ENCODE measurements at places on chromosomes 7 and 10.

DNA sequence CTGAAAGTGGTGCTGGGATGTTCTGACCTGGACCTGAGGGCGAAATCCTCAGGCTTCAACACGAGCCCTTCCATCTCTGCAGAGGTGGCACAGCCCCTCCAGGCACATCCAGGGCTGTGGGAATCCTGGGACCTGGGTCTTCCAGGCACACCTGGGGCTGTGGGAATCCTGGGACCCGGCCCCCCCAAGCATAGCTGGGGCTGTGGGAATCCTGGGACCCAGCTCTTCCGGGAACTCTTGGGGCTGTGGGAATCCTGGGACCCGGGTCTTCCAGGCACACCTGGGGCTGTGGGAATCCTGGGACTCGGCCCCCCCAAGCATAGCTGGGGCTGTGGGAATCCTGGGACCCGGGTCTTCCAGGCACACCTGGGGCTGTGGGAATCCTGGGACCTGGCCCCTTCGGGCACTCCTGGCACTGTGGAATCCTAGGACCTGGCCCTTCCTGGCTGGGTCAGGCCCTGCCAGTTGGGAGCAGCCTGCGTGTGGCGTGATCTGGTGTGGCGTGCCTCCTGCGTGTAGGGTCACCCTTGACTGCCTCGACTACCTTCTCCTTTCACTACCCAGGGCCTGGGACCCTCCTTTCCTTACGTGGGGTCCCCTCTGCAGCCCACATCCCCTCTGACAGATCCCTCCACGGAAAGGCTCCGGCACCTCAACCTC, 124.0 kb downstream of the WDR37 start:
- DNase-seq, result no peak

- DNase-seq, result no peak
Observed at GRCh38 chr10:93463723-93464476, 18.2 kb downstream of the MYOF start.

GRCh38 chr10:47169581-47169980, 130.4 kb upstream of the GDF10 start:
- DNase-seq, result no peak

GRCh38 chr7:13036256-13036780, 348.9 kb downstream of the ARL4A start:
- DNase-seq, result no peak

DNA sequence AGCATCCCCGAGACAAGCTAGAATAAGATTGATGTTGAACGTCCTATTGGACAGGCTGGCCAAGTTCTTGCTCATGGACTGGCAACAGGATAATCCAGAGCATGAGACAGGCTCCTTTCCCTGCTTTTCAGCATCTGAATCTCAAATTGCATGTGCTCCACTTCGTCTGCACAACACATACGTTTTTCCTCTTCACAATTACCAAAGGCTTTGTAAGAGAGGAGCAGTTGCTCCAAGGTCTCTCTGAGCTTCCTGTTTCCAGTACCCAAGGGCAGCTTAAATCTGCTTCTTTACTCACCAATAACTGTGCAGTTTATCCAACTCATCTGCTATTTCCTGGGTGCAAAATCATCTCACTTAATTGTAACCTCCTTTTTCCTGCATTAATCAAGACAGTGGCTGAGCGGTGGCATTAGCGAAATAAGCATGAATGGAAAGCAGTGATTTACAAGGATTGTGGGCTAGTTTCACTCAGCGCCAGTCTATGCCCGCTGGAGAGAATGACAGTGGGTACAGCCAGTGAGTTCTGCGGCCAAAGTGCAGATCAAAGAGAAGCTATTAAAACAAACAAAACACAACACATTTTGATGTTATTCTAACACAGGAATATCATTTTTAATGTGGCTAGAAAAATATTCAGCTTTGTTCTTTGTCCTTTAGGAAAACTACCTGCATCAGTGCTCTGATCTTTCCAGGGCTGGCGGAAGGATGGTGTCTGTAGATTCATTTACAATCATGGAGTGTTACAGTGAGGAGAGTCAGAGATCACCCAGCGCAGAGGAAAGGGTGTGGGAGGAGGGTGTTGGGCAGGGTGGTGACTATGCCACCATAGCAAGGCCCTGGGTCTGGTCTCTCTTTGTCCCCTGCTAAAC, 79.8 kb downstream of the CHN2 start:
- DNase-seq, result no peak

DNA sequence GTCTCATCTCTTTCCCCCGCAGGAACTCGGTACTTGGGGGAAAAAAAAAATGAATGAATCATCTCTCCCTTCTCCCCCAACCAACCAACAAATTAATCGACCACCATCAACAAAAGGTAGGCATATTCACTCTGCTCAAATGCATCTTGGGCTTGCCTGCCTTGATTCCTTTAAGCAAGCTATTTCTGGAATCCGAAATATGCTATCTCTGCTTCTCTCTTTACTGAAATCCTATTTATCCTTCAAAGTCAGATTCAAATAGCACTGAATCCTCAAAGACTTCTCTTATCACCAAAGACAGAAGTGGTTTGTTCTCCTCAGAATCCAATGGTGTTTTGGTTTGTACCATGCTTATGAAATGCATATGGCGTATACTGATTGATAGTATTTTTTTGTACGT, 49.6 kb upstream of the TPK1 start:
- no peak for DNase-seq

DNA sequence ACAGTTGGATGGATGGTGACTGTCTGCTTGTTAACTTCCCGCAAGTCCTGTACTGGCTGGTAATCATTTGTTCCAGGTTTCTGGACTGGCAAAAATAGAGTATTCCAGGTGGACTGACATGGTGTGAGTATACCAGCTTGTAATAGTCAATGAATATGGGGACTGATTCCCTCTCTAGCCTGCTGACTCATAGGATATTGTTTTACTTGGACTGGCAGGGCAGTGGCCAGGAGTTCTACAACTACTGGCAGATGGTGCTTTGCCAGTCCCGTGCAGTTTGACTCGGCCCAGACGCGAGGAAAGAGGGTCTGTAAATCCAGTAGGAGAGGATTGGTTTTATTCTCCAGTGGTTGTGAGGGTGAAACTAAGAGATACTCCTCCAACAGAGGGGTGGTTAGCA, 78.0 kb downstream of the PRR15 start:
- DNase-seq, result no peak

- no peak for DNase-seq
Observed at GRCh38 chr7:96090756-96091155, 231.1 kb downstream of the SLC25A13 start.

GRCh38 chr10:88830643-88831268, 20.9 kb downstream of the ANKRD22 start:
- no peak for DNase-seq

DNA sequence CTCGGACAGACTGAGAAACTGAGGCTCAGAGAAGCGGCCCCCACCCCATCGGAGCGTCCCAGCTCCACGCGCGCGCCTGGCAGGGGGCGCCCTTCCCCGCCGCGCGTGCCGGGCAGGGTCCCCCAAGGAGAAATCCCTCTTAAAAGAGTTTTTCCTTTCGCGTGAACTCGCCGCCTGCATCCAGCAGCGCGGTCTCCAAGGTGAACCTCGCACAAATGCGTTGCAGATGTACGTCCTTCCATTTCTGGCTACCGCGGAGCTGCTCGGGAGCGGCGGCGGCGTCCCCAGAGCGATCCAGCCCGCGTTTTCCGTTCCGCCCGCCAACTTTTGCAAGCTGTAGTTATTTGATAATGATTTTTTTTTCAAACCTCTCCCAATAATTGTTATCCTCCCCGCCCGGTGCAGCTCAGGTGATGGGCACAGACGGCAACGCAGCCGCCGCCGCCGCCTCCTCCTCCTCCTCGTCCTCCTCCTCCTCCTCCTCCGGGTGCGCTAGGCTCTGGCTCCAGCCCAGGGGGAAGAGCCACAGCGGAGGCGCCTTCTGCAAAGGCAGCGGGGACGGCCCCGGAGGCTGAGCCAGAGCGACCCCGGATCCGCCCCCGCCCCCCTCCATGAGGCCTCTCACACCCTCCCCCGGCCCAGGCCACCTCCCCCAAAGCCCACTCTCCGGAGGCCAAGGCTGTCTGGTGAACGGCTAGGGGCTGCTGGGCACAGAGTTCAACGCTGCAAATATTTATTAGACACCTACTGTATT, 74.0 kb upstream of the CUX1 start:
- DNase-seq, result peak; percentile 23

- no peak for DNase-seq
Observed at GRCh38 chr7:1961701-1962276, 271.0 kb downstream of the MAD1L1 start.

DNA sequence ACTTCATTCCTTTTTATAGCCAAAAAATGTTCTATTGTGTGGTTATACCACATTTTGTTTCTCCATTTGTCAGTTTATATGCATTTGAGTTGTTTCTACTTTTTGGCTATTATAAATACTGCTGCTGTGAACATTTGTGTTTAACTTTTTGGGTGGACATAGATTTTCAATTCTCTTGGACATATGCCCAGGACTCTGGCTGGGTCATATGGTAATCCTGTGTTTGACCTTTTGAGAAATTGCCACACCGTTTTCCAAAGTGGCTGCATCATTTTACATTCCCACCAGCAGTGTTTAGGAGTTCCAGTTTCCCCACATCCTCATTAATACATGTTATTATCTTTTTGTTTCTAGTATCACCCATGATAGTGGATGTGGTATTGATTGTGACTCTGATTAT, 39.4 kb downstream of the CSGALNACT2 start:
- DNase-seq, result no peak

- no peak for DNase-seq
Observed at GRCh38 chr10:124465777-124466488, 4.3 kb downstream of the LHPP start.

DNA sequence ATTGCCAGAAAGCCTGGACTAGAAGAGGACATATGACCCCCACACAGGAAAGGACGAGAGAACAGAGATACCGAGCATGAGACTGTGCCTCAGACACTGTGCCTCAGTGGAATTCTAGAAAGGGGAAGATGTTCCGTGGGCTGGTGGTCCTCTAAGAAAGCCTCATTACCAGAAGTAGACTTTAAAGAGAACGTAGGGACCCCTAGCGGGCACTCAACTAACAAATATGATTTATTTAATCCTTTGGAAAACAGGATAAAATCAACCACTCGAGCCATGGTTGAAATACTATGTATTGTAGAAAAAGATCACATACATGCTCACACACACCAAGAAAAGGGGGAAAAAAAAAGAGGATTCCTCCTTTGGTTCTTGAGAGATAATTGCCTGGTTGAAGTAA, 701.2 kb upstream of the SORCS1 start:
- no peak for DNase-seq

- no peak for DNase-seq
Observed at GRCh38 chr7:139576179-139576973, 52.9 kb downstream of the CLEC2L start.

DNA sequence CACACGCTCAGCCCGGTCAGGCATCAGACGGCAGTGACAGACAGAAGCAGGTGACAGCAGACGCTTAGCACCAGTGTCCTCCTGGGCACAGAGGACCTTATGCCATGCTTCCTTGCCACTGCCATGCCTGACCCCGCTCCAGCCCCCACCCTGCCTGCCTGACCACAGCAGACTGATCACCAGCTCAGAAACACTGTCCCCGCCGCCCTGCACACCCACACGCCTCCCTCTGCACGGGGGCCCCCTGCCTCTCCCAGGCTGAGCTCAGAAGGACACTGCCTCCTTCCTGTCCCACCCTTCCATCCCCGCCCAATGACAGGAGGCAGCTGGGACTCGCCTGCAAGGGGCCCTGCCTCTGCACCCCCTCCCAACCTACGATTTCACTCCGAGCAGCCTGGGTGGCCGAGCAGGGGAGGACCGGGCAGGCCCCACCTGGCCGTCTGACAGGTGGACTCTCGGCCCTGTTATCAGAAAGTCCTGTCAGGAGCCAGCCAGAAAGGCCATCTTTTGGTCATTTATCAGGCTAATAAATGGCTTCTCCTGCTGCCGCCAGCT, 183.4 kb downstream of the ELFN1 start:
- no peak for DNase-seq

GRCh38 chr10:525565-526315, 163.7 kb downstream of the DIP2C start:
- no peak for DNase-seq

DNA sequence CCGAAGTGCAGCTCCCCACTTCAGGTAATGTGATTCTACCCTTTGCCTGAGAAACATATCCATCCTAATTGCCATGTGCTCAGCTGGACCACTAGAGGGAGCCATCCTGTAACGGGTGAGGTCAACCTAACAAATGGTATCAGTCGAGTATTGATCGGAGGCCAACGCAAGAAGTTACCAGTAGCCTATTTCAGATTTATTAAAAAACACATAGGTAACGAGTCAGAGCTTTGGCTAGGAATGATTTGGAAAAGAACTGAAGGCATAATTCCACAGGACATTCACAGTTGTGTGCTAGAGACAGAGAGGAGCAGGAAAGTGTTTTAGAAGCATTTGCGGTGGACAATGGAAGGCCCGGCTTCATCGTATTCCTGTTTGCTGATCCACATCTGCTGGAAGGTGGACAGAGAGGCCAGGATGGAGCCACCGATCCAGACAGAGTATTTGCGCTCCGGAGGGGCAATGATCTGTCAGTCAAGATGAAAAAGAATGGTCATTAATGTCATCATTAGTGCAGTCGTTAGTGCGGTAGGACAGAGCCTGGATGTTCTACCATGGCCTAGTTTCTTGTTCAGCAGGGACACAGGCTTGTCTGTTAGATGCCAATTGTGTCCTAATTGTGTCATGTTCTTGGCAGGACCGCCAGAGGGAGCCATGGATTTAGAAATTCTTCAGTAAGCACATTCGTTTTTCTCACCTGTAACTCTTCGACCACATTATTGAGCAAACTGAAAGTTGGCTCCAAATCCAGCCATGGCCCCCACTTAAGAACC, 17.5 kb downstream of the ACTA2 start:
- DNase-seq, result peak; percentile 40
